ENCODE measurements at places on chromosomes 12 and 14.

GRCh38 chr12:115752913-115753726 is 524.4 kb downstream of the MED13L start:
- peak; percentile 9 for DNase-seq

GRCh38 chr12:19239616-19240234 is 110.2 kb downstream of the PLEKHA5 start:
- DNase-seq: no peak

- no peak for DNase-seq
These were observed 188.9 kb downstream of the CAND1 start for GRCh38 chr12:67457778-67458665.

GRCh38 chr12:70880744-70881143 is 39.8 kb downstream of the PTPRR start:
- DNase-seq: no peak

DNA sequence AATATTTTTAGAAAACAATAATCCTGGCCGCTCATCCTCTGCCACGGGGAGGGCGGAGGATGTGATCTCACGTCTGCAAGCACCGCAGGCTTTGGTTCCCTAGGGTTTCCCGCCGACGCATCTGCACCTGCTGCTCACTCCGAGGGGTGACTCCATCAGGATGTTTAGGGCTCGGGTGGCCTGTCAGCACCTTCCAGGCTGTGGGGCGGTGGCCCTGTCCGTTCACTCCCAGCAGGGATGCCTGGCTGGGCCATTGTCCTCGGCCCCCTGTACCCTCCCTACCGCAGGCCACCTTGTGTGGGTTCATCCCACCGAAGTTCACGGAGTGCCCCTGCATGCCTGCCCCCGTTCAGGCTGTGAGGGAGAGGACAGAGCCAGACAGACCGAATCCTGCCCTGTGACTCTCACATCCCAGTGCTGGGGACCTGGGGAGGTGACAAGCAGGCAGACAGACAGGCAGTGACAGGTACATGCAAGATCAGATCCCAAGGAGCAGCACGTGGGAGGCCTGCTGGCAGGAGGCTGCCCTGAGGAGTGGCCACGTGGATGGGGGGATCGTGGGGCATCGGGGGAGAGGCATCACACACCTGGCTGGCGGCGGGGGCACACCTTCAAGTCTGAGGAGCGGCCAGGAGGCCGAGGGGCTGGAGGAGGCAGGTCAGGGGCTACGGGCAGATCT is 112.6 kb downstream of the ADGRD1 start:
- DNase-seq: no peak

DNA sequence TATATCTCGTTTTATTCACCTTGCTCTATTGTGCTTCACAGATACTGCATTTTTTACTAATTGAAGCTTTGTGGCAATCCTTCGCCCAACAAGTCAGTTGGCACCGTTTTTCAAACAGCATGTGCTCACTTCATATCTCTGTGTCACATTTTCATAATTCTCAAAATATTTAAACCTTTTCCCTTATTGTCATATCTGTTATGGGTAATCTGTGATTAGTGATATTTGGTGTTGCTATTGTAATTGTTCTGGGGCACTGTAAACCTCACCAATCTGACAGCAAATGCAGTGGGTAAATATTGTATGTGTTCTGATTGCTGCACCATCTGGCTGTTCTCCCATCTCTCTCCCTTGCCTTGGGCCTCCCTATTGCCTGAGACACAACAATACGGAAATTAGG is 191.3 kb downstream of the BTG1 start:
- DNase-seq: no peak

GRCh38 chr14:53237488-53237887 is 84.4 kb upstream of the DDHD1 start:
- DNase-seq: no peak

DNA sequence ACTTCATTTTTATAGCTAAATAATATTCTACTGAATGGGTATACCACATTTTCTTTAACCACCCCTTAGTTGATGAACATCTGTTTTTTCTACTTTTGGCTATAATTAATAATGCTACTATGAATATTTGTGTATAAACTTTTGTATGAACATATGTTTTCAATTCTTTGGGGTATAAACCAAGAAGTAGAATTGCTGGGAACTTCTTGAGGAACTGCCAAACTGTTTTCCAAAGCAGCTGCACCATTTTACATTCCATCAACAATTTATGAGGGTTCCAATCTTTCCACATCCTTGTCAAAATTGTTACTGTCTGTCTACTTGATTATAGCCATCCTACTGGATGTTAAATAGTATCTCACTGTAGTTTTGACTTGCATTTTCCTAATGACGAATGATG is 221.8 kb downstream of the PRKD1 start:
- no peak for DNase-seq

- DNase-seq: no peak
These were observed 1062.2 kb upstream of the FBXO33 start for GRCh38 chr14:40494483-40494882.

DNA sequence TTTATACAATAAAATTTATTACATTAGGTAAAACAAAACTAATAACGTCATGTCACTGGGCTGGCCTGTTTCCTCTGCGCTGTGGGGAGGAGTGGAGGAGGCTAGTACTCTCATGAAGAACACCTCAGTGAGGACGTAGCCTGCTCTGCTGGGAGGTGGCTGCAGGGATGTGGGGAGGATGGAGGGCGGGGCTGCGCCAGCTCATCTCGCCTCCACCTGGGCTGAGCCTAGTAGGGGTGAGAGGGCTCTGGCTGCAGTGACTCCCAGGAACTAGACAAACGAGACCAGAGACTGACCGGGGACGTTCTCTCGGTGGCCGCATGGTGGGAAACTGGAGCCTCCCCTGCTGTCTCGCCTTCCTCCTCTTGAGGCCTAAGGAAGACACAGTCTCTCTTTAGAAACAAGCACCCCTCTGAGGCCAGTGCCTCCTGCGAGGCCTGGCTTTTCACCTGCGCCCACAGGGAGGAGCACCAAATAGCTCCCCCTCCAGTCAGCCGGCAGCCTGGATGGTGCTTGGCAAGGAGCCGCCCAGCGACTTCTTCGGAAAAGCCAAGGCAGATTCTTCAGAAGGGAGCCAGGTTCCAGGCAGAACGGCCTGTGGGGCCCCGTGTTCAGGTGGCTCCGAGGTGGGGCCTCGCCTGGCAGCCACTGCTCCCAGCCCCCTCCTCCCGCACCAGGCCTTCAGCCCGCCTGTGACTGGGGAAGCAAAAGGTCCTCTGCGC is 62.4 kb downstream of the PLEKHG3 start:
- DNase-seq: no peak

DNA sequence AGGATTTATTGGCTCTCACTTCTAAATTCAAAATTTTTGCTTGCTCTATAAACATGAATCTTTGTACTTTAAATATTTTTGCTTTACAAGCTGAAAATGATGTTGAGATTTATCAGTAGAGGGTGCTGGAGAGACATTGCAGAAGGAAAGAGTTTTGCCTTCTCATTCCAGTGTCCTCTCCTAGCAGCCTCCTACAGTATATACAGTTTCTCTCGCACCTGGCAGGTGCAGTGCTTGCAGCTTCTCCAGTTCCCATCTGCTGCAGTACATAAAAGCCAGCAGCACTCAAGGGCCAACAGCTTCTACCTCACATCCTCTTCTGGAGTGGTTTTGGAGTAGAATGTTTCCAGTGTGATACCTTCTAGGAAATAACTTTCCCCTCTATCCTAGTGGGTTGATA is 601.8 kb upstream of the ATXN7L3B start:
- DNase-seq: no peak

DNA sequence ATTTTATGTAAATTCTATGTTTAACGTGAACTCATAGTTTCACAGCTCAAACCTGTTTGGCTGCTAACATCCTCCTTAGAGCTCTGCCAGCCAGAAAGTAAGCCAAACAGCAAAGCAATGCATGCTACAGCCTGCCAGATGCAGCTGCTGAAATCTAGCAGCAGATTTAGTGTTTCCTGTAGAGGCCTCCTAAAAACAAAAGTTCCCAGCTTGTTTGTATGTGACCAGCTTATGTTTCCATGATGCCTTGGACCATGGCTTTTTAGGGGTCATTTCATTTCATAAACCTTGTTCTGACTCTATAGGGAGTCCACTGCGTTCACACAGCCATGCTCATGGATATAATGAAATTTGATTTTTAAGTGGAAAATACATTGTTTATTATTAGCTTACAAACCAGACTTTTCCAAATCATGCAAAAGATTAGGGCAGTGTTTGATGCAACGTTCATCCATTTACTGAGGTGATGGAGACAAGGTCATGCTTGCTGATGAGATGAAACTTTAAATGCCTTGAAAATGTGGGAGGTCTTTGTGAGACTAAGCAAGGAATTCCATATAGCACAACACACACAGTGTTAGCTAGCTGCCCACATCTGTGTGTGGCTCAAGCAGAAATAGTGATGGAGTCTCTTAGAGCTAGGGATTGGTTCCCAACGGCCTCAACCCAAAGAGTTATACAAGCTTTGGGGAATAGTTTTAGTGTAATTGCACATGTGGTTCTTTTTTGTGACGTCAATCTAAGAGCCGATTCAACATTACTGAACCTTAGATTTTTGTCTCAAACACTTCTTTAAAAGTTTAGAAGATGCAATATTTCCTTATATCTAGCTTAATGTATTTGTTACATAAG is 157.5 kb upstream of the LRIG3 start:
- no peak for DNase-seq
